ENCODE measurements at places on chromosomes 16 and 17. TPM values are rescaled to one million over a fixed set of nuclear protein-coding genes. Genes with fewer than 3 reads are reported as not detected.

DNA sequence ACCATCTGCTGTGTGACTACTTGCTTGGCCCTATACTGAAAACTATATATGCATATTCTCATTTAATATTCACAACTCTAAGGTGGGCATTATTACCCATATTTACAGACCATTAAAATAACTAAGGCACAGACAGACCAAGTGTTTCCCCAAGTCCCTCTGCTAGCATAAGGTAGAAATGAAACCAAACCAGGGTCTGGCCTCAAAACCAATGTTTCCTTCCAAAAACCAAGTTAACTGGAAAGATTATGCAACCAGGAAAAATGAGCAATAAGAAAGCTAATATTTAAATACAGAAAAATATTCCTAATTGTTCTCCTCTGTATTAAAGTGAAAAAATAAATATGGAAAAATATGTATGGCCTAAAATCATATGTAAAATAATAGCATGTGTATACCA lies 50.1 kb downstream of the XPO6 start:
- no peak for DNase-seq

- DNase-seq, result no peak
Observed at GRCh38 chr16:71226229-71227141, 4.0 kb downstream of the HYDIN start.

DNA sequence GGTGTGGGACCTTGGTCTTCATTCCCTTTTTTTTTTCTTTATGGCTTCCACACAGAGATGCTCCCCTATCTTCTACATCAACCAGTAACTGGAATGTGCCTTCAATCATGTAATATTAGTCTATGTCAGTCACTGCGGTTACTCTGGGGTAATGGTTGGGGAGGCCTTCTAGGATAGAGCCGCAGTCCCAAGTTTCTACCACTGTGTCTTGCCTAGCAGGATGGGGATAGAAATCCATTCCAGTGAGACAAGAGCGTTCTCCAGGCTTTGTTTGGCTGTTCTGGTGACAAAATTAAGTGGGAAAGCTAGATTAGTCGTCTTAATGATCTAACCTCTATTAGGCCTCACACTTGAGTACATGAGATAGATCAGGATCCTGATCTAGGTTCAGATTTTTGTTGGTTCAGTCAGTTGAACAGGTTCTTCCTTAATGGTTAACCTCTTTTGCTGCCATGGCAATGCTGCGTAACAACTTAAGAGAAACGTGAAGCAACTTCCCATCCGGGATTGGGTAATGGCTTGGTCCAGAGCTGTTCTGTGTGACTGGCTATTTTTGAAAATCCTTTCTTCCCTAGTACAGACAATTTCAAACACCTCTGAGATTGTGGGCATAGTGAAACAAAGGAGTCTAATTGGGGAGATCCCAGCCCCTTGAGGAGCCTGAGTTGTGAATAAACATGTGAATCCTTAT lies 8.7 kb downstream of the MSL1 start:
- DNase-seq, result peak; percentile 68

Gene CDH13
- 47.9 TPM for total RNA-seq

DNA sequence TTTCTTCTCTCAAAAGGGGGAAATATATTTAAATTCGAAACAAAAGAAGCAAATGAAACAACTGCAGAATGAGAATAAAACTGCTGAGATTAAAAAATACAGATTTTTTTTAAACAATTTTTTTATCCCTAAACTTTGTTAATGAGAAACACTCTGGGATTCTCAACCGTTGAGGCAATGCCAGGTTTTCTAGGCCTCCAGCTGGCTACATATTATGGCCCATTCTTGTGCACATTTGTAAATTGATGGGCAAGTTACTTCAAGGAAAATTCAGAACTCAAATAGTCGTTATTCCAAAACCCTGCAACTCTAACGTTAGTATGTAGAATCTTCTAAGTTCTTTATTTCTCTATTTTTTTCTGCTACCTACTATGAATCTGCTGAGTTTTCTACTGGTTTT lies 239.3 kb upstream of the WSCD1 start:
- DNase-seq, result no peak

Gene IGFALS
- 0.22 TPM for total RNA-seq

Gene ZNF385C
- total RNA-seq, result 2.8 TPM

DNA sequence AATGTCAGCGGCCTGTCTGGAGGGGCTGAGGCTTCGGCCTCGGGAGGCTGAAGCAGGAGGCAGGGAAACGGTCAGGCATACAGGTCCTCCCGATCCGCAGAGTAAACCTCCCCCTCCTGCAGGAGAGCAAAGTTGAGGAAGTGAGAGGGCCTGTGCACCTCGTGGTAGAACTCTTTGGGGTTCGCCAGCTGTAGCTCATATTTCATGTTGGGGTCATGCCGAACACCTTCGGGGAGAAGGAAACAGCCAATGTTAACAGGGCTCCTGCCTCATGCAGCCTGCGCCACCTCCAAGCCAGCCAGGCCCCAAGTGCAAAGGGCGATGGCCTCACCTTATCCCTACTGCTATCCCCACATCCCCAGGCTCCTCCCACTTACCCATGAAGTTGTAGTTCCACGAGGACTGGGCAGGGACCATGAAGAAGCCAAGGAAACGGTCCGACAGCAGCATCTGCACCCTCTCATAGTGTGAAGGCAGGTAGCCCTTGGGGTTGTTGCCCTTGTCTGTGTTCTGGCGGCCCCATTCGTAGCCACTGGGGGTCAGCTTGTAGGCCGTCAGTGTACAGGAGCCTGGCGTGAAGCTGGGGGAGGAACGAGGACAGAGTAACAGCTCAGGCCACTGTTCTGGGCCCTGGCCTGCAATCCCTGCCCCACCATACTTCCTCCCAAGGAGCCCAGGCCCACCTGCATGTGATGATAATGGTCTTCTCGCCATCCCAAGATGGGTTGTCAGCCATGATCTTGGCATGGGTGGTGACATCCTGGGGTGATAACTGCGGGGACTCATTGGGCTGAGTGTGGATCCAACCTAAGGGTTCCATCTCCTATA lies 1.3 kb upstream of the RILP start:
- DNase-seq, result no peak

Gene EXOC3L1
- 7.6 TPM for total RNA-seq

Gene GLIS2
- 6.5 TPM for total RNA-seq

Gene EPX
- 0.09 TPM for total RNA-seq

- peak; percentile 75 for DNase-seq
Observed at GRCh38 chr17:19753051-19753509, 5.0 kb upstream of the ALDH3A1 start.

- DNase-seq, result no peak
Observed at GRCh38 chr17:57589151-57590034, 155.7 kb downstream of the CCDC182 start.

DNA sequence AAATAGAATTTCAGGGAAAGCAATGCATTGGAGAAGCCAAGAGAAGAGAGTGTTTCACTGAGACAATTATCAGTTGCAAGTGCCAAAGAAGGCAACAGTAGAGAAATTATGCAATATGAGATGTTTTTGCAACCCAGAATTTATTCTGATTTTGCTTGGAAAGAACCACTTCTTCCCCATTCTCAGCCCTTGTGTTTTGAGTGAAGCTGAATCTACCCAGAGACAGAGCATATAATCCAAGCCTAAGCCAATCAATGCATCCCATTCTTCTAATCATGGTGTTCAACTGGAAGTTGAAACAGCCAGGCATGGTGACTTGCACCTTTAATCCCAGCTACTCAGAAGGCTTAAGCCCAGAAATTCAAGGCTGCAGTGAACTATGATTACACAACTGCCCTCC lies 6.9 kb upstream of the SCNN1G start:
- DNase-seq, result no peak

Gene LITAF
- 25.0 TPM for total RNA-seq

DNA sequence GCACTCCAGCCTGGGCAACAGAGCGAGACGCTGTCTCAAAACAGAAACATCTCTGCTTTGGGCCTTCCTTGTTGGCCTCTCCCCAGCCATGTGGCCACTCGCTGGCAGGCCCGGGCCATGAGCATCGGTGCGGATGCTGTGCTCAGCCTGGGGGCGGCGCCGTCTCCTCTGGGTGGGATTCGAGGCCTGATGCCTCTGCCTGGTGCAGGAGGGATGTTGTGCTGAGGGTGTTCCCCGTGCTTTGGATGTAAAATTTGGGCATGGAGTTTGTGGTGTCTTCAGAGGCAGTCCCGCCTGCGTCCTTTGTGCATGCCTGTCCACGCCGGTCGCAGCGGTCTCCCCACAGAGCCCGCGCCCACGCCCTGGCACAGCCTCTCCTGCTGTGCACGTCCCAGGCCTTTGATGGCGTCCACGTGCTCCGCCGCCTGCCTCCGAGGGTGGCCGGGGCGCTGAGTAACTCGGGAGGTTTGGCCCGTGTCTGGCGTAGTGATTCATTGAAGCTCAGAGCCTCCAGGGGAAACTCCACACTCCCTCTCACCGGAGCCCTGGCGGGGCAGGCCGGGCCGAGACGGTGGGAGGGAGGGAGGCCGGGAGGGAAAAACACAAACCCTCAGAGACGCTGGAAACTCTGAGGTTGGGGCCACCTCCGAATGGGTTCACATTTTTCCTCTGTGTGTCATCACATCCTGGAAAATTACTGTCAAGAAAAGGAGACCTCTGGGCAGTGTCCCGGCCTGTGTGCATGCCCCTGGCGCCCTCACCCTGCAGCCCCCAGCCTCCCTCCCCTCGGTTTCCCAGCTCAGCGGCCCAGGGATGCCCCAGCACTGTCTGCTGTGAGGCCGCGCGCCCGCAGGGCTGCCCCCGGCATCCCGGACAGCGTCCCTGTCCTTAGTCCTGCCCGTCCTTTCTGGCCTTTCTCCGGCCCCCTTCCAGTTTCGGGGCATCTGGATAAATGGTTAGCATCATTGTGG lies 19.0 kb downstream of the CENPX start:
- DNase-seq, result peak; percentile 75

DNA sequence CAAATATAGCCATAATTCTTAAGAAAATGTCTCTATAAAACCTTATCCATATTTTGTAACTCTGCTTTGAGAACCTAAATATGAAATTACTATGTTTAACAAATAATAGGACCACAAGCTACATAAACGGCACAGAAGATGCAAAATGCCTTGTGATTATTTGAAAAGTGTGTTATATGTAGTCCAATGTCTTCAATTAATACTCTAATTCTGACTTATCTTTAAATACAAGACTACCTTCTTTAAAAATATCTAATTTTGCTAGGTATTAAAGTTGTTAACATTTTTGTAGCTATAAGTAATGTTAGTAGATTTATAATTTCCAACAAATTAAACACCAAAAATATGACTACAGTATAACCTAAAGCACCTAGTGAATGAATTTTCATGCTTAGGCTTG lies 17.0 kb downstream of the PSMD12 start:
- no peak for DNase-seq

DNA sequence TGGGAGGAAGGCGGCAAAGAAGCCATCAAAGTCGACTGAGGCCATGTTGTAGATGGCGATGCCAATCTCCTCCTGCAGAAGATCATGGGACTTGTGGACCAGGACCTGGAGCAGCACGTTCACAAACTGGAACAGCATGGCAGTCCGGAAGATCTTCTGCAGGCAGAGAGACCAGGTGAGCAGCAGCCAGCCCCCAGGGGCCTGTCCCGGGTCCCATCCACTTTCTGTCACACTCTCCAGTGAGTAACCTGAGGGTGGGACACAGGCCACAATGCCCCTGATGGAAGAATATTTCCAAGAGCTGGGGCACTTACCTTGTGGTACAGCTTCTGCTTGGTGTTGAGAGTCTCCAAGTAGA lies 38.0 kb upstream of the GSG1L start:
- DNase-seq, result no peak

- no peak for DNase-seq
Observed at GRCh38 chr16:89550421-89551007, 10.0 kb upstream of the RPL13 start.

Gene IL21R
- total RNA-seq, result 0.04 TPM

DNA sequence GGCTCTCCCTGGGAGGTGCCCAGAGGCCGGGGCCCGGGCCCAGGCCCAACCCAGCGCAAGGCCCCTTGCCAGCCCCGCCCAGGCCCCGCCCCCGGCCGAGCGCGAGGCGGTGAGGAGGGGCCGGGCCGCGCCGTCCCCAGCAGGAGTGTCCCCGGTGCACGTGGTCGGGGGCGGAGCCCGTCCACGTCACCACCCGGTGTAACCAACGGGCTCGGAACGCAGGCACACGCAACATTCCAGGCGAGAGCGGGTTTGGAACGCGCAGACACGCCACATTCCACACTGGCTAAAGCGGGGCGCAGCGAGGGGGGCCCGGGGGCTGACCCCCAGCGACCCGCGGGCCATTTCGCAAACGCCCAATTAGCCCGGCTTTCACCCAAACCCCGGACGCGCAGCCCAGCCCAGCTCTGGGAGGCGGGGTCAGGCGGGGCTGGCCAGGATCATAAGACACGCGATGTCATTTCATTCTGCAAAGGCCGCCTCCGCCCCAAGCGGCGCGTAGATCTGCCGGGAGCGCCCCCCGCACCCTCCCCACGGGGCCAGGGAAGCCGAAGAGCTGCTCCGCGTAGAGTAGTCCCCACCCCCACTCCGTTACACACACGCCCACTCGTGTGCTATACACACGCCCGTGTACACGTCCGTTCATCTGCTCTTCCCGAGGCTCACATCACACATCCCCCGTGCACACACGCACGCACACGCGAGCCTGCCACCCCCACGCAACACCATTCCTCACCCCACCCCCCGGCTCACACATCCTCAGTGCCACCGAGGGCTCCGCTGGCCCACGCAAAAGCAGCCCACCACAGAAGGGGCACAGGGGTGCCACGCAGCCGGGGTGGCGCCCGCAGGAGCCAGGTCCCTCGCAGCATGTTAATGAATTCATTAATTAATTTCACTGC lies 1.0 kb downstream of the MNT start:
- peak; percentile 98 for DNase-seq

Gene DECR2
- 8.4 TPM for total RNA-seq
